ENCODE measurements at places on chromosomes 1 and 21.

DNA sequence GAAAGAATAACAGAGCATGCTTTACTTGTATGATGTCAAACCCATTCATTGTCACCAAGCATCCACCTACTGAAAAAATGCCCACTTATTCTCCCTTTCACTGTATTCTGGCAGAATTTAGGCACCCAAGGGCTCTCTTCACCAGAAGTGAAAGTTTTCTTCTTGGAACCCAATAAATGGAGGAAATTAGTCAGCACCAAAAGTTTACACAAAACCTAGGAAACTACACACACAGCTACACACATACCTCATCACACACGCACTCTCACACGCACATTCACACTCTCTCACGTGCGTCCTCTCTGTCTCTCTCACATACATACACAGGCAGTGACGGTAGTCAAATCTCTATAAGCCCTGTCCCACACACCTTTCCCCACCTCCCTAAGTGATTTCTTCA lies 37.6 kb downstream of the MCOLN2 start:
- DNase-seq: no peak

GRCh38 chr1:151043163-151043562 lies 4.4 kb upstream of the C1orf56 start:
- no peak for DNase-seq

DNA sequence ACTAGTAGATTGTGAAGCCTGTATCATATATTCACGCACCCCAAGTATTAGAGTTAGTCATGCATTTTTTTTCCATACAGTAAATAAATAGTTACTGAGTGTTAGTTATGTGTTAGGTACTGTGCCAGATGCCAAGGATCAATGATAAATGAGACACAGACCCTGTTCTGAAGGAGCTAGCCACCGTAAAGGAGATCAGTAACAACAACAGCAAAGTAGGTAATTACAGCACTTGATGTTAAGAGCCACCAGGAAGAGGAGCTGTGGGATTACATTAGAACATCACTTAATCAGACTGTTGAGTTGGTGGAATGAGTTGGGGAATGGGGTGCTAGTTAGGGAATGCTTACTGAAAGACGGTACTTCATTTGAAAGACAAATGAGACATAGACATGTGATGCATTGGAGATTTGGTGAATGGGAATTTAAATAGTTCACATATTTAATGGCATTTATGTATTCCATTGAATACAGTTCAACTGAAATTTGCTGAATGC lies 21.0 kb downstream of the PRKAA2 start:
- no peak for DNase-seq

DNA sequence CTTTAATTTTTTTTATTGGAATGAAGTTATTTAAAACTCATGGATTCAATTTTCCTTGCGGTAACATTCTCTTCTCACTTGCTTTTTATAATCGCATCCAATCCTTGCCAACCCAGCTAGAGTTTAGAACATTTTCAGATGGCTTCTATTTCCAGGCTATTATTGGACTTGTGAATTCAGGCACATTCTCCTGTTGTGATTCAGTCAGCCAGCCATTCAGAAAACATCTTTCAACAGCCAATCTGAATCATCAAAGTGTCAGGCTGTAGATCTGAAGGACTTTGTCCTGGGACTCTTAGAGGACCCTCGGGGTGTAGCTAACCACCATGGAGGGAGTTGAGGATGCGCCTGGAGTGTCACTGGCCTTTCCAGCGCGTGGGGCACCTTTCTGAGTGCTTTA lies 92.4 kb downstream of the PRDM2 start:
- DNase-seq: no peak

GRCh38 chr1:34398241-34398915 lies 221.7 kb downstream of the C1orf94 start:
- DNase-seq: no peak

- DNase-seq: no peak
These were observed 81.9 kb upstream of the C1orf174 start for GRCh38 chr1:3981746-3982505.

DNA sequence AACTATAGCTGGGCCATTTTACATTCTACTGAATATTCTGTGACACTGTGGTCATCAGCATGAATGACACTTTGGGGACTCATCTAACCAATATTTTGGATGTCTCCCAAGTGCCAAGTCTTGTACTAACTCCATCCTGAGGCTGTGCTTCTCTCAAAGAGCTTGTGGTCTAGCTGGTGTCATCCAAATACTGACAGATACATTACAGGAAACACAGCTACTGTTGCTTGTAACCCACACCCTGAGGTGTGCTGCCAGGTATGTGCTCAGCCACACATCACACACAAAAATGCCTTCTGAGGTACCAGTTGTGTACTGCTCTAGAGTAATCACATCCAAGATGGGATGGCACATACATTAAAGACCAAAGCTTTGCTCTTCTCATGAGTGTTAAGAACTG lies 81.6 kb downstream of the ST6GALNAC5 start:
- no peak for DNase-seq

DNA sequence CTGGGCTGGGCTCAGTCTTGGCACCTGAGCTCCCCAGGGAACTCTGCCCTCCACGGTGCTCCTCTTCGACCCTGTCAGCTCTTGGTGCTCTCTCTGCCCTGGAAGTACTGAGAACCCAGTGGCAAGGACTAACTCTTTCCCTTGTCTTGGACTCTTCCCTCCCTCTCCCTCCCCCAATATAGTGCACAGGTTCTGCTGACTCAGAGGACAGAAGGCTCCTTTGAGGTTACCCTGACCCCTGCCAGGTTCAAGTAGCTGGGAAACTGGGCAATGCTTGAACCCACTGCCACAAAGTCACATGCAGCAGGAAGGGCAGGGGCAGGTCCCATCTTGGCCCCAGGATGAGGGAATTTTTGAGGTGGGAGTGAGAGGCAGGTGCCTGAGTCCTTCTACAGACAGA lies 20.3 kb downstream of the KCNQ4 start:
- no peak for DNase-seq

GRCh38 chr1:94806441-94806871 lies 13.7 kb upstream of the SLC44A3 start:
- no peak for DNase-seq

GRCh38 chr1:91725989-91726721 lies 159.8 kb downstream of the TGFBR3 start:
- no peak for DNase-seq

Data from WTC11 (cell line).